ENCODE measurements at places on chromosomes 3 and 15. TPM values are rescaled to one million over a fixed set of nuclear protein-coding genes. Genes with fewer than 3 reads are reported as not detected.

The KLHL40 gene
- polyA plus RNA-seq = not detected

The ROBO2 gene
- 2.2 TPM for polyA plus RNA-seq

The HPS3 gene
- polyA plus RNA-seq = 31.0 TPM

DNA sequence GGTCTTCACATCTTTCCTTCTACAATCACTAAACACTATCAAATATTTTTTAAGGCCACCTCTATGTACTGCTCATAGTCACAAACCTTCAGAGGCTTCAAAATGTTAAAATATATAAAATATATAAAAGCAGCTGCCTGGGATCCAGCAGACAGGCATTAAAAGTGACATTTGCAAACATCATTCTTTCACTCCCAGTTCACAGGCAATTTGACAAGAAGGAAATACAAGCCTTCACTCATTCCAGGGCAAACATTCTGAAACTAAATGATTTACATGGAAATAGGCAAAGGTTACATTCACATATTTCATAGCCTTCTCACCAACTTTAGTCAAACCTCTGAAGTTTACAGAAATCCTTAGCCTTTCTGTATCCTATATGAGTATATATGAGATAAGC is 266.3 kb downstream of the TBL1XR1 start:
- H3K27me3 ChIP-seq = no peaks in the 10 kb centered on the region
- H3K4me1 ChIP-seq = no peaks in the 10 kb centered on the region
- no peak overlapping the region for H3K27ac ChIP-seq
- DNase-seq = no peak
- H3K4me3 ChIP-seq = no peak overlapping the region
- no peaks in the 10 kb centered on the region for H3K36me3 ChIP-seq

GRCh38 chr3:16299746-16300145 is 34.7 kb downstream of the OXNAD1 start:
- H3K36me3 ChIP-seq = no peaks in the 10 kb centered on the region
- H3K4me1 ChIP-seq = no peaks in the 10 kb centered on the region
- H3K4me3 ChIP-seq = no peak overlapping the region
- no peak for DNase-seq
- H3K27me3 ChIP-seq = no peaks in the 10 kb centered on the region

GRCh38 chr15:52112203-52112750 is 298 bp downstream of the BCL2L10 start:
- DNase-seq = no peak
- no peaks in the 10 kb centered on the region for H3K36me3 ChIP-seq
- H3K4me1 ChIP-seq = no peaks in the 10 kb centered on the region
- peak overlapping the region; percentile 26 for H3K4me3 ChIP-seq
- no peak overlapping the region for H3K27ac ChIP-seq

DNA sequence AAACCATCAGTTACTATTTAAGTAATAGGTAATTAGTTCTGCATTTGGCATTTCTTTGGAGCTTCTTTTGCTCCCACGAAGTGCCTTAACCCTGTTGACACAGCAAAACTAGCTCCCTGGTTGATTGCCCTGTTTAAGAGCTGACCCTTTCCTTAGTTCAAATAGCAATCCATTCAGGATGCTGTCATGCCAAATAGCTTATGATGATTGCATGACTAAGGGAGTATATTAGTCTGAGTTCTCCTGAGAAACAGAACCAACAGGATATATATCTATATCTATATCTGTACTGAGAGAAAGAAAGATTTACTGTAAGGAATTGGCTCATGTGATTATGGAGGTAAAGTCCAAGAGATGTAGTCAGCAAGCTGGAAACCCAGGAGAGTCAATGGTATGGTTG is 50.3 kb upstream of the SPRED1 start:
- H3K27me3 ChIP-seq = no peaks in the 10 kb centered on the region
- no peaks in the 10 kb centered on the region for H3K4me1 ChIP-seq
- H3K4me3 ChIP-seq = no peak overlapping the region
- H3K36me3 ChIP-seq = no peaks in the 10 kb centered on the region
- H3K27ac ChIP-seq = no peak overlapping the region
- no peak for DNase-seq

- H3K36me3 ChIP-seq = no peaks in the 10 kb centered on the region
- peaks cover 17% of the 10 kb centered on the region for H3K27me3 ChIP-seq
- H3K4me1 ChIP-seq = peaks cover 15% of the 10 kb centered on the region
- no peak overlapping the region for H3K4me3 ChIP-seq
- H3K27ac ChIP-seq = no peak overlapping the region
- peak; percentile 43 for DNase-seq
These were observed 2.9 kb upstream of the C15orf39 start for GRCh38 chr15:75198560-75199356.

- H3K27me3 ChIP-seq = no peaks in the 10 kb centered on the region
- H3K27ac ChIP-seq = no peak overlapping the region
- no peaks in the 10 kb centered on the region for H3K36me3 ChIP-seq
- no peak overlapping the region for H3K4me3 ChIP-seq
- H3K4me1 ChIP-seq = no peaks in the 10 kb centered on the region
These were observed 48.5 kb upstream of the PEX5L start for GRCh38 chr3:180085122-180085710.

DNA sequence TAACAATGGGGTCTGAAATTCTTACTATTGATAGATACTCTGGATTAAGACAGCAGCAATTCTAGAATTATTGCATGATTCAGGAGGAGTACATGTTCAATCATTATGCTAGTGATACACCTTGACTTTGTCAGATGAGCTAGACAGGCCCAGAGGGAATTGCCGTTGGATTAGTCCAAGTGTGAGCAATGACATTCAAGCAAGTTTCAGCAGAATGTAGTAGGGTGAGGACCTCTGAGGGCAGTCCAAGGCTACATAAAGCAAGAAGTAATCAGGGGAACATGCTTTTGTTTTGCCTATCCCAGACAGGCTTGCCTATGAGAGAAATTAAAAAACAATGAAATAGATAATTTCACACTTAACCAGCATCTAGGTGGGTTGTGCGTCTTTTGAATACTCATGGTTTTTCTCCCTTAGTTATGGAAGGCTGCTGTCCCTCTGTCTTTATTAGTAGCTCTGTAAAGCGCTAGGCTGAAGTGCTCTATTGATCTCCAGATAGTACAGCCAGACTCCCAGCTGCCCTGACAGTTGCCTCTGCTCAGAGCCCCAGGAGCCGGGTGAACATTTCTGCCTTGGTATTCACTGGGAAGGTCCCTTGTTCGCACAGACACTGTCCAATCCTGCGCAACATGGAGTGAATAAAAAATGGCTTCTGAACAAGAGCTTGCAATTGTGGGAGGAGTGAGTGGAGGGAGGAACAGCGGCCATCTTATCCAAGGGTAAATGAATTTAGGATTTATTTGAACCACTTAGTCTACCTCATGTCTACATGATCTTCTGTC is 316.6 kb upstream of the ONECUT1 start:
- H3K4me1 ChIP-seq = no peaks in the 10 kb centered on the region
- no peaks in the 10 kb centered on the region for H3K27me3 ChIP-seq
- H3K4me3 ChIP-seq = no peak overlapping the region
- no peaks in the 10 kb centered on the region for H3K36me3 ChIP-seq

- H3K36me3 ChIP-seq = no peaks in the 10 kb centered on the region
- peak; percentile 76 for DNase-seq
- peak overlapping the region; percentile 50 for H3K27ac ChIP-seq
- no peak overlapping the region for H3K4me3 ChIP-seq
- H3K4me1 ChIP-seq = peaks cover 29% of the 10 kb centered on the region
These were observed 6.3 kb upstream of the ANPEP start for GRCh38 chr15:89820666-89821611.
